ENCODE measurements at places on chromosomes 3 and 15.

GRCh38 chr3:197926418-197926817 lies 23.6 kb upstream of the RPL35A start:
- DNase-seq: no peak

DNA sequence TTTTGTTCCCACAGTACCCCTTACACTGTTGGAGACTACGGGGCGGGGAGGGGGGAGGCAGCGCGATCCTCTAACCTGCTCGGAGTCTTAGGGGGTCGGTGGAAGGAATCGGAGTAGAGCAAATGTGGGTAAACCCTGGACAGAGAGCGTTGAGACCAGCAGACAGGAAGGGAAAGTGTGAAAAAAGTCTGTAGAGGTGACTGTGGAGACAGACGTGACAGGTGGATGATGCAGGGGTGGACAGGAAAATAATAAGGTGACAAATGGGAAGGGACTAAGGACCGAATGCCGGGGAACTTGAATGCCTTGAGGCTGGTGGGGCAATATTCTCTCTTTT lies 424 bp downstream of the EAF2 start:
- no peak for DNase-seq

DNA sequence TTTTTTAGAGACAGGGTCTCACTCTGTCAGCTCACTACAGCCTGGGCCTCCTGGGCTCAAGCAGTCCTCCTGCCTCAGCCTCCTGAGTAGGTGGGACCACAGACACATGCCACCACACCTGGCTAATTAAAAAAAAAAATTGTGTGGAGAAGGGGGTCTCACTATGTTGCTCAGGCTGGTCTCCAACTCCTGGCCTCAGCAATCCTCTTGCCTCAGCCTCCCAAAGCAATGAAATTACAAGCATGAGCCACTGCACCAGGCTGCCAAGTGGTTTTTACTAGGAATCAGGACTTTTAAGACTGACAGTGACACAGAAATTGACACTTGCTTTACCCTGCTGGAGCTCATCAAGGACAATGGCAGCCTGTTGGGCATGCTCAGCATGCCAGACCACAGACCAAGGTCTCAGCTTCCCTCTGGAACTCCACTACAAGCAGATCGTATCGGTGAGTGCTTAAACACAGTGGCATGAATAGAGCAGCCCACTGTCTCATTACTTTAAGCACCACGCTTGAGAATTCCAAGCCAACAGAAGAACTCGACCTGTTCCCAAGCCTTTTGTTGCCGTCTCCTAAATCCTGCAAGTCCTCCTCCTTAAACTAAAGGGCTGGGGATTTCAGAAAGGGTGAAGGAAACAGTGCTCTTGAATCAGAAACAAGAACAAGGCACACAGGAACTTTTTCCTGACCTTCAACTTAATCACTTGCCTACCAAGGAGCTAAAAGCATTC lies 41.4 kb downstream of the EOMES start:
- no peak for DNase-seq

DNA sequence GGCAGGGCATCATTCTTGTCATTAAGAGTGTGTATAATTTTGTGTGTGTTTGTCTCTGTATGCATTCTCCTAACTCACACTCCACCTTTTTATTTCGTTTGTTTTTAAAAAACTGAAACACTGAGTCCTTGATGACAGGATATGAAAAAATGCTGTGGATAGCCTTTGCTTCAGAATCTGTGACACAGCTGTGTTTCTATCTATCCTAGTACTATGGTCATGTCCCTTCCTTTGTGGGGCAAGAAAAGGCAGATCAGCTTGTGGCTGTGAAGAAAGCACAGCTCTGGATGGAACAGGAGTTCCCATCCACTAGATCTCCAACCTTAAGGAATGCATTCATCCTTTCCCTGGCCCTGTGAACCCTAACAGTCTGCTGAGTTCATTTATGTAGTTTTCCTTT lies 60.3 kb downstream of the OTOL1 start:
- DNase-seq: no peak

DNA sequence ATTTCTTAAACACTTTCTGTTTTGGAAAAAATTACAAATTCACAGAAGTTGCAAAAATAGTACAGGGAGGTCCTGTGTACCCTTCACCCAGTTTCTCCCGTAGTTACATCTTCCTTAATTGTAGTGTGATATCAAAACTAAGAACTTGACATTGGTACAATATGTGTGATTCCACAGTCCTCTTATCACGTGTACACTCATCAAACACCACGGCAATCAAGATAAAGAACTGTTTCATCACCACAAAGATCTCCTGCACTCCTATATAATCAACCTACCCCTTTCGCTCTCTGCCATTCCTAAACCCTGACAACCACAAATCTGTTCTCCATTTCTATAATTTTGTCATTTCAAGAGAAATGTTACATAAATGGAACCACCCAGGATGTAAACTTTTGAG lies 31.4 kb downstream of the POMGNT2 start:
- DNase-seq: no peak

GRCh38 chr3:28279770-28280169 lies 38.4 kb downstream of the CMC1 start:
- DNase-seq: no peak

DNA sequence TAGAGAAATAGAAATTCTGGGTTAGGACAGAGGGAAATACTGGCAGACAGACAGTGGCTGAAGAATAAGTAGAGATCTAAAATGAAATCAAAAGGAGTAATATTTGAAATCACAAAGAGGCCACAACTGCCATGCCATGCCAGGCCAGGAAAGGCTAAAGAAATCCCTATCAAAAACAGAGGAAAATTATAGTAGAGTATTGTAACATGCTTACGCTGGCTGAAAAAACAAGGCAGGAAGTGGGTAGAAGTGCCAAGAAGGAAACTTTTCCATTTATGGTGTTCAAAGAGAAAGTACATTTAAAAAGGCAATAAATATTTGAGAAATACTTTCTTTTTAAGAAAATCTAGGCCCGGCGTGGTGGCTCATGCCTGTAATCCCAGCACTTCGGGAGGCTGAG lies 415.7 kb downstream of the PLCL2 start:
- no peak for DNase-seq

GRCh38 chr3:116001151-116001621 lies 377.9 kb downstream of the GAP43 start:
- no peak for DNase-seq

GRCh38 chr3:22685597-22685996 lies 517.5 kb upstream of the UBE2E2 start:
- no peak for DNase-seq

GRCh38 chr15:82936966-82937711 lies 15.4 kb downstream of the HOMER2 start:
- DNase-seq: no peak

GRCh38 chr3:53114412-53115074 lies 15.7 kb downstream of the RFT1 start:
- DNase-seq: no peak

DNA sequence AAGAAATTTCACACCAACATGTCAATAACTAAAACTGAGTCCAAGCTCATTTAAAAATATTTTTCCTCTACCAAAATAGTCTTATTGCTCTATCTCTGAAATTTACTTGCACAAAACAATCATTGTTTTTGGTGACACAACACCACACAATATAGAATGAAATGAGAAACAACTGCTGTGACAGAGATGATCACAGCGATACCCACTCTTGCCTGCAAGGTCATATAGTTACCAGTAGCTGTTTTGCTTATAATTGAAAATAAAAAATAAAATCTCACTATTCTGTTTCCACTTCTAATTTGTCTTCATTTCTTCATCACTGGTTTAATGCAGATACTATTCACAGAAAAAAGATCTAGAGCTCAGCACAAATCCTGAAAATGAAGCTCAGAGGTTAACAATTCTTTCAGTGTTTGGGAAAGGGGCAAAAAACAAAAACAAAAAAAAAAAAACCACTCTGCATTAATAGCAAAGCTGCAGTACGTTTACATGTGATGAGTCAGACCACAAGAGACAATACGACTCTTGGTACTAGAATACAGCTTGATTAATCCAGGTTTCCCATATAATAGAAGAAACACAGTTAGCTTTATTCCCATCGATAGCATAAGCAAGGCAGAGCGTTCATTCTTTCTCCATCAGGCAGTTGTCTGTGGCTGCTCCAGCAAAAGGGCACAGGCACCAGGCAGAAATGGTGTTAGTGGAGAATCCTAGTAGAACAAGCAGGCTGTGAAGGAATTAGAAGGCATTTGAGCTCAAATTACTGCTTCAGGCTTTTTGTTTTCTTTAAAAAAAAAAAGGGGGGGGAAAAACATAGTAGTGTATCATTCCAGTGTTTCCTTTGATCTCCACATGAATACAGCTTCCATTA lies 773 bp downstream of the ANKRD28 start:
- DNase-seq: no peak

GRCh38 chr3:114508976-114509375 lies 215.1 kb downstream of the TIGIT start:
- DNase-seq: no peak

- DNase-seq: no peak
Measured at GRCh38 chr3:80334534-80334933, 566.7 kb upstream of the ROBO1 start.

DNA sequence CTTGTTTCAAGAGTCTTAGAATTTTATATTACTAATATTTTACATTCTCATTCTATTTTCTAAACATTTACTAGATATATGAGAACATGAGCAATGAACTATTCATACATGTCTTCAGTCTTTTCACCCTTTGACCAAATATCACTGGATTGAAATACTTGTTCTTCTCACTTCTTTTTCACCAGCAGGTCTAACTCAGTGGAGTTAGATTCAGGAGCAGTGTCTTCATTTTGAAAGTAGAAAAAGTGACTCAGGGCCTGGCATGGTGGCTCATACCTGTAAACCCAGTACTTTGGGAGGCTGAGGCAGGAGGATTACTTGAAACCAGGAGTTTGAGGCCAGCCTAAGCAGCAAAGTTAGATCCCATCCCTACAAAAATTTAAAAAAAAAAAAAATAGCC lies 70.8 kb downstream of the USP13 start:
- no peak for DNase-seq

DNA sequence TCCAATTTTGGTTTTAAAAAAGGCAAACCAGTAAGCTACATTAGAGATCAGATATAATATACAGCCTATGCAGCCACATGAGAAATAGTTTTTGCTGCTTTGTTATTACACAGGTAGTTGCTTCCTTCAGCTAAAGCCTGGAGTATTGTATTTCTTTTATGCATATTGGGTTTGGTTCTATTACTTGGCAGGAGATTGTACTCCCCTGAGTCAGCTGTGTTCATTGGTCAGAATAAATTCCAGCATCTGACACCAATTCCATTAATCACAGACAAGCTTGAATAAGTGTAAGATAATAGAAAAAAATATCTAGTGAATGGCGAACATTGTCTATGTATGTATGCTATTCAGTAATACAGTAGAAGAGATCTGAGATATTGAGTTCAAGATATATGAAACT lies 26.1 kb upstream of the ZCWPW2 start:
- DNase-seq: no peak

- DNase-seq: no peak
Measured at GRCh38 chr3:121883507-121883906, 10.7 kb upstream of the SLC15A2 start.

DNA sequence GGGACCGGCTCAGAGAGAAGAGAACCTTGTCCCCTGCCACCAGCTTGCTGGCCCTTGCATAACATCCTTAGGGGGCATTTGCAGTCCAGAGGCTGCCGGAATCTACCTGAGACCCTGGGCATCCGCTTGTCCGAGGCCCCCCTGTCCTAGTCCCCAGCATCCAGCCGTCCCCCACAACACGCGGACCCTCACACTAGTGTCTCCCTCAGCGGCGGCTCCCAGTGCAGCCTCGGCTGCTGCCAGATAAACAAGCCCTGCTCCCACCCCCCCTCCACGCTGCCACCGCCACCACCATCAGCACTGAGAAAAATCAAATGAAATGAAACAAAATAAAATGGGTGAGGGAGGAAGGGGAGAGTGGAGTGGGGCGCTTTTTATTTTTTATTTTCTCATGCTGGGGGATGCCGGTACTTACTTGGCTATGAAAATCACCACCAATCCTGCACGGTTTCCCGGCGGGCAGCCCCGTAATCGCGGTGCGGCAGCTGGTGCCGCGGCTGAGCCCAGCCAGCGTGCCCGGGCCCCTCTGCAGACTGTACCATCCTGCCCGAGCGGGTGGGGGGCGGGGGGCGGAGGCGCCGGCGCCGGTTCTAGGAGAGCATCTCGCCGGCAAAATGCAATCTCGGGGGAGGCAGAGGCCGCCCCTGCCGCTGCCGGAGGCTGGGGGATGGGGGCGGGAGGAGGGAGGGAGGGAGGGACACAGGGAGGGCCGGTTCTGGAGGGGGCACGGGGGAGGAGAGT lies at the start of gene ATP2B2:
TSS of gene ATP2B2 (minus strand) at position 537 of the 741 bp plus-strand sequence. CDS start 56,043 bp downstream, outside the sequence.
- DNase-seq: no peak

DNA sequence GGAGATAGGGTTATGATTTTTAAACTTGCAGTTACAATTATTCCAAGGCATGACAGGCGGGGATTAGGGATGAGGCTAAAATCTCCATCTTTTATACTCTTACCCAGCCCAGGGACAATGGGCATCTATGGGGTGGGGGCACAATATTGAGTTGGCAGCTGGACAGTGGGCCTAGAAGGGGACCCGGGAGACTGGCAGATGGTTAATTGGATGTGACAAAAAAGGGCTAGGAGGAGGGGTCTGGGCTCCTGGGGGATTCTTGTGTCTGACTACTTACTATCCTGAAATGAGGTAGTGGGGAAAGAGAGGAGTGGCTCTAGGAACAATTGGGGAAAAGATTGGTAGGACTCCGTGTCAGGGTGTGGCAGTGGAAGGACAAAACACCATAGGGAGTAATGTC lies 53.0 kb upstream of the ROPN1 start:
- no peak for DNase-seq

- no peak for DNase-seq
Measured at GRCh38 chr15:39403640-39404117, 177.2 kb upstream of the THBS1 start.

DNA sequence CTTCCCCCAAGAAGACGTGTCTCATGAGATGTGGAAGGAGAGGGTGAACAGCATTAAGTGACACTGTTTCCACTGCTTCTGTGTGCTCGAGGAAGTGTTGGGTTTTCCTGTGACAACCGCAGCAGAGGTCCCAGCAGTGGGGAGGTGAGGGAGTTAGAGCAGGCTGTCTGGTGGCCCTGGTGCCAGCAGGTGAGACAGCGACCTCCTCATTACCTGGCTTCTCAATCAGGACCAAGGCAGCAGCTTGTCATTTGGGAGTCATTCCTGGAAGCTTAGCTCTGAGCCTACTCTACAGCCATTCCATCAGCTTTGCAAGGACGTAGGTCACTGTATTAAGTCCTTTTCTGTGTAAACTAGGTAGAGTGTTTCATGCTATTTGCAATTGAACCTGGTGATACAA lies 63.3 kb upstream of the RGMA start:
- DNase-seq: no peak

- no peak for DNase-seq
Measured at GRCh38 chr15:63818629-63819028, 15.1 kb downstream of the HERC1 start.

DNA sequence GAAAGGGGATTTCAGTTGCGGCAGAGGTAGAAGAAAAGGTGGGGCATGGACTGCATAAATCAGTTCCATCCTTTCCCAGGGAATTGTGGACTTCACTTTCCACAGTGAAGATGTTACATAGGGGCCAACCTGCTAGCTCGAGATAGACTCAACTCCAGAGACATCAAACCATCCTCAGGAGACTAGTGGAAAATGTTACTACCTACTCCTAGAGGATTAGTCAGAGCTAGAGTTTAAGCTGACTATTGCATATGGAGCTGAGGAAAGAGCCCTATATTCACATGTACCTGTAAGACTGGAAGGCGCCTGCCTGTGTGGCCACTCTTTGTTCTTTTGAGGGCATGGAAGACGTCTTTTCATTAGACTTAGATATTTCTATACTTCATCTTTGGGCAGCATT lies 69.2 kb downstream of the KLHL25 start:
- no peak for DNase-seq
